ENCODE measurements at places on chromosomes 5 and 9. TPM values are rescaled to one million over a fixed set of nuclear protein-coding genes. Genes with fewer than 3 reads are reported as not detected.

DNA sequence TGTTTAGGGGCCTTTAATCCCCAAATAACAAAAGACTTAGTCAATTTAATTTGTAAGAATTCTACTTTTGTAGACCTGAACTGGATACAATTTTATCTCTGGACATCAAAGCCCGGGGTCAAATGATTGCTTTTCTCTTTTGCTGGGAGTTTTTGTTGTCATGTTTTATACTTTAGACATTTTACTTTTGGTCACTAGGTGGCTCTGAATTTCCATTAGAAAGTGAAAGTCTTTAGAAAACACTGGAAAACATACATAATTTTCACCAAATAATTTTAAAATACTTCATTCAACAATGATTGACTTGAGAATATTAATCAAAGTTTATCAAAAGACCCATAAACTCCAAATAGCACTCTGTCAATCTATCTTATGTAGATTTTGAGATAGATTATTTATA is 2.8 kb upstream of the PCA3 start:
- DNase-seq: peak; percentile 7
- no peaks in the 10 kb centered on the region for H3K36me3 ChIP-seq
- peaks cover 1% of the 10 kb centered on the region for H3K4me1 ChIP-seq
- H3K4me3 ChIP-seq: no peak overlapping the region
- H3K27ac ChIP-seq: no peak overlapping the region

BAAT gene
- total RNA-seq: not detected

DMGDH gene
- total RNA-seq: not detected

- H3K27ac ChIP-seq: no peak overlapping the region
- no peak overlapping the region for H3K4me3 ChIP-seq
- no peaks in the 10 kb centered on the region for H3K36me3 ChIP-seq
- H3K27me3 ChIP-seq: no peaks in the 10 kb centered on the region
- no peak for DNase-seq
Measured at GRCh38 chr5:38603691-38604090, 47.2 kb upstream of the LIFR start.

- H3K36me3 ChIP-seq: no peaks in the 10 kb centered on the region
- DNase-seq: no peak
- H3K4me1 ChIP-seq: peaks cover 16% of the 10 kb centered on the region
- no peak overlapping the region for H3K4me3 ChIP-seq
- no peaks in the 10 kb centered on the region for H3K27me3 ChIP-seq
- no peak overlapping the region for H3K27ac ChIP-seq
Measured at GRCh38 chr5:157766902-157767301, 23.4 kb downstream of the LSM11 start.

DNA sequence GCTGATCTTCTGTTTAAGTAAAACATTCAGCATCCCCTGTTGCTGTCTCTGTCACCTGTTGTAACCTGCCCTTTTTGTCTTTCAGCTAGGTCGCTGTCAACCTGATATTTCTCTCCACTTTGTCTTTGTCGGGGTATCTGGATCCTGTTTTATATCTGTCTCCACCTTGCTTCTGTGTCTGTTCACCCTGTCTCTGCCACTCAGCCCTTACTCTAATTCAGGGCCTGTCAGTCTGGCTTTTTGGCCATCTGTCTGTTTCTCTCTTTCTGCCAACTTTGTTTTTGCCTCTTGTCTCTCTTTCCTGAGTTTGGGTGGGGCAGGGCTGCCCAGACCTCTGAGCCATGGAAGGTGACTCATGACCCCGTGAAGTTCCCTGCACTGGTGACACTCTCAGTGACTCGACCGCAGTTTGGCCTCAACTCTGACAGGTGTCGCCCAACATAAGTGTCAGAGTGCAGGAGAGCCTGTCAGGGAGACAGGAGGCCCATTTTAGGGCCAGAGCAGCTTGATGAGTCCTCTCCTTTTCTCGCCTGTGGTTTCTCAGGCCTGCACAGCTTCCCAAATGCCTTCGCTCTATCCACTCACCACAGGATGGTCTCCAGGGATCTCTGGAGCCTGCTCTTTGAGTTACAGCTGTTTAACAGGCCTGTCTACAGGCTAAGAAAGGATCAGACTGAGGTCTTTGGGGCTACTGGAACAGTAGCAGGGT is 868 bp downstream of the ZBTB43 start:
- H3K27me3 ChIP-seq: no peaks in the 10 kb centered on the region
- H3K27ac ChIP-seq: peak overlapping the region; percentile 94
- peaks cover 21% of the 10 kb centered on the region for H3K36me3 ChIP-seq
- peaks cover 48% of the 10 kb centered on the region for H3K4me1 ChIP-seq

CDX1 gene
- total RNA-seq: not detected

All from stomach (tissue), 19 donors.